ENCODE measurements at places on chromosomes 4 and X.

GRCh38 chrX:47612418-47612817, 7.2 kb downstream of the SYN1 start:
- DNase-seq = no peak

GRCh38 chr4:55296096-55296495, 49.9 kb upstream of the SRD5A3 start:
- DNase-seq = no peak

DNA sequence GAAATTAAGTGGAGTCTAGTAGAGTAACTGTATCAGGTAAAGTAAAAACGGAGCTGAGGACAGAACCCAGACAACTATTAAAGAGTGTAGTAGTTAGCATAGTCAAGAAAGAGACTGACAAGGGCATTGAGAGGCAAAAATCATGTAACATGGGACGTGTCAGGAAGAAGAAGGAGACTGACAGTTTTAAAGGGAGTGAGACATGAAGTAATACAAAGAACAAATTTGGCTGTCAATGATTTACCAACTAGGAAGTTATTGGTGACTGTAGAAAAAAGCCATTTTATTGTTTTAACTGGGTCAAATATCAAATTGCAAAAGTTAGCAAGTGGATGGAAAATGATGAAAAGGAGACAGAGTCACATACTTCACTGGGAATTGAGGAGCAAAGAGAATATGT, 422.3 kb downstream of the MAPK10 start:
- no peak for DNase-seq

DNA sequence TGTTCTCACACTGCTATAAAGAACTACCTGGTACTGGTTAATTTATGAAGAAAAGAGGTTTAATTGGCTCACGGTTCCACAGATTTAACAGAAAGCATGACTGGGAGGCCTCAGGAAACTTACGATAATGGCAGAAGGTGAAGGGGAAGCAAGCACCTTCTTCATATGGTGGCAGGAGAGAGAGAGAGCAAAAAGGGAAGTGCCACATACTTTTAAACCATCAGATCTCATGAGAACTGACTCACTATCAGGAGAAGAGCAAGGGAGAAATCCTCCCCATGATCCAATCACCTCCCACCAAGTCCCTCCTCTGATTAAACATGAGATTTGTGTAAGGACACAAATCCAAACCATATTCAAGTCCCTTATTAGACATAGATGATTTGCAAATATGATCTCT, 12.3 kb upstream of the RAP2C start:
- DNase-seq = no peak

DNA sequence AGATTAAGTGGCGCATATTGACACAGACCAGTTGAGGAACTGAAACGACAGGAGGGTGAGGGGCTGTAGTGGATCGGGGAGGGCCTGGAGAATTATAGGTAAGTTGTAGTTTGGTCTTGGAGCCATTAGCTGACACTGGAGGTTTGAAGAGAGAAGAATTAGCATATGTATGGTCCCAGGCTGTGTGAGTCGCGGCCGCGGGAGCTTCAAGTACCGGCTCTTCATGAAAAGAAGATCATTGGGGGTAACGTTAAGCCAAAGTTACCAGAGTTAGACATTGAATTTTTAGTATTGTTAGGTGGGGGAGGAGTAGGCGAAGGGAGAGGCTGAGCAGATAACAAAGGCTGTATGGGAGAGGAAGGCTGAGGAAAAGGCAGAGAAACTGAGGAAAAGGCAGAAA, 56.5 kb downstream of the ZNF674 start:
- DNase-seq = no peak

DNA sequence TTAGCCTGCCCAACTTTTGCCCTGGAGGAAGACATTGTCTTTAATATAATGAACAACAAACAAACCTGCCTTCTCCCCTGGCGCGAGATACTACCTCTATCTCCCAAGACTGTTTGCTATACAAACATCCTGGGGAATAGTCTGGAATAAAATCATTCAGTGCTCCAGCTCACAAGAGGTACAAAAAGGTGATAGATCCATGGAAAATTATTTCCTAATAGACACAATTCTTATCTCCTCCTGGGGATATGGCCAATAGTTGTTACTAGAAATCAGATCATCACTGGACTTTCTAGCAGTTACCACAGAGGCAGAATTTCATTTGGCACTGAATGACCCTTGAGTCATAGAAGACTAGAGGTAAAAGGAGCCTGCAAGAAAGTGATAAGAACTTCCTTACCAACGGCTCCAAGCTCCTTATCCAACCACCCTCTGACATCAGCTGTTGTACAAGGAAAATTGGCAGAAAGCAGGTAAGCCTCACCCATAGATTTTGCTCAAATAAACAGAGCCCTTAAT, 38.1 kb downstream of the MID1 start:
- no peak for DNase-seq

DNA sequence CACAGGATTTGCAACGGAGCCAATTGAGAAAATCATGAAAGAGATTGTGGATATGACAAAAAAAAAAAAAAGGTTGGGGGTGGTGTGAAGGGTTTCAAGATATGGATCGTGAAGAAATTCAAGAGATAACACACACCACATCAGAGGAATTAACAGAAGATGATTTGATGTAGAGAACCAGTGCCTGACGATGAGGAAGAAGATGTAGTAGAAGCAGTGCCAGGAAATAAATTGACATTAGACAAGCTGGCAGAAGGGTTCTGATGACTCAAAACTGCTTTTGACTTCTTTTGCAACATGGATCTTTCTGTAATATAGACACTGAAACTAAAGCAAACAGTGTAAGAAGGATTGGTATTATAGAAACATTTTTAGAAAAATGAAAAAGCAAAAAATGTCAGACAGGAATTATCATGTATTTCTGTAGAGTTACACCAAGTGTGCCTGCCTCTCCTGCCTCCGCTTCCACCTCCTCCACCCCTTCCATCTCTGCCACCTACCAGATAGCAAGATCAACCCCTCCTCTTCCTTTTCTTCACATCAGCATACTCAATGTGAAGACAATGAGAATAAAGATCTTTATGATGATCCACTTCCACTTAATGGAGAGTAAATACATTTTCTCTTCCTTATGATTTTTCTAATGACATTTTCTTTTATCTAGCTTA, 127.5 kb upstream of the OTUD4 start:
- DNase-seq = no peak

DNA sequence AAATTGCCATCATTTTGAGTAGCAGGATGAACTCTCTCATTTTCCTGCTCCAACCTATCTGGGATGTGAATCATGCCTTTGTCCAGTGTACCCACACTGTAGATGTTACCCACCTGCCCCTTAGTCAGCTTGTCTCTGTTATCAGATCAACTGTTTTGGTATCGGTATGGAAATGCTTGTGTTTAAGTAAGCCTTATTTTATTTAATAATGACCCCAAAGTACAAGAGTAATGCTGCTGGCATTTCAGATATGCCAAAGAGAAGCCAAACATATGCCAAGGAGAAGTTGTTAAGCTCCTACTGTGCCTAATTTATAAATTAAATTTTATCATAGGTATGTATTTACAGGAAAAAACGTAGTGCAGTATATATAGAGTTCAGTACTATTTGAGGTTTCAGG, 18.6 kb upstream of the RAP1GDS1 start:
- DNase-seq = no peak

DNA sequence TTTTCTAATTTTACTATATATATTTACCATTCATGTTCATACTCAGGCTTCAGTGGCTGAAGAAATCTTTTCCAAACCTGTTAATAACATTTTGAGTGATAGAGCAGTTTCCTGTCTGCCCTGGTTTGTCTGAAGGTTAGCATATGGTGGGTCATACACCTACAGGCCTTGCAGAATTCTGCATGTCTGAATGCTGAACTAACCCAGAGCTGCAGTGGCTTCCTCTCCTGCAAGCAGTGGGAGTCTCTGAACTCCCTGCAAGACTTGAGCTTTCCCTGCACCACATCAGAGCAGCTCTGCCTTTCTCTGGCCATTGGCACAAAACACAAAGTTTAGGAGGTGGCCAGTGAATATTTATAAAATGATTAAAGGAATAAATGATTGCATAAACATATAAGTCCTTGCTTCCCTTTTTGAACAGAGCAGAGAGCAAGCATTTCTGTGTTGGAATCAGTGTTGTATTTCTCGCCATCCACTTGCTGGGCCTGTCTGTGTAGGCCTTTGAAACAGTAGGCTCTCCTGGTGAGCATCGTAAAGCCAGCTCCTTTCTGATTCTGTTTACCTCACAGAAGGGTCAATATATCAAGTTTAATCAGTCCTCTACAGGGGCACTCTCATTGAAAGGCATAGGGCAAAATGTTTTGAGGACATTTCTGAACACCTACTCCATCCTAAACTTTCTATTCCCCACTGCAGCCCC, 15.0 kb upstream of the UNC5C start:
- DNase-seq = no peak

- DNase-seq = no peak
Measured at GRCh38 chr4:53185869-53186585, 179.8 kb downstream of the SCFD2 start.

DNA sequence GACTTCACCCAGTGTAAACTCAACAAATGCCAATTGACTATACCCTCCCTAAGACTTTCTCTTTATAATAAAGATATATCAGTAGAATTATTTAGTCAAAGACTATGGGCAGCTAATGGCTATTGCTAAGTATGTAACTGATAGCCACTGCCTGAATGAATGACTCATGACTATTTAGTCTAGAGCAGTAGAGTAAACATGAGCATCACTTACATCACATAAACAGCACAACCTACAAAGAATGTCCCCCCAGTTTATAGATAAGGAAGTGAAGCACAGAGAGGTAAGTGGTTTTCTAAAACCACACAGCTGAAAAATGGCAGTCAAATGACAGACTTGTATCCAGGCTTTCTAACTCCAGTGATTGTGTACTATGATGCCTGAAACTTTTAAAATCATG, 507.0 kb downstream of the PPARGC1A start:
- DNase-seq = no peak

DNA sequence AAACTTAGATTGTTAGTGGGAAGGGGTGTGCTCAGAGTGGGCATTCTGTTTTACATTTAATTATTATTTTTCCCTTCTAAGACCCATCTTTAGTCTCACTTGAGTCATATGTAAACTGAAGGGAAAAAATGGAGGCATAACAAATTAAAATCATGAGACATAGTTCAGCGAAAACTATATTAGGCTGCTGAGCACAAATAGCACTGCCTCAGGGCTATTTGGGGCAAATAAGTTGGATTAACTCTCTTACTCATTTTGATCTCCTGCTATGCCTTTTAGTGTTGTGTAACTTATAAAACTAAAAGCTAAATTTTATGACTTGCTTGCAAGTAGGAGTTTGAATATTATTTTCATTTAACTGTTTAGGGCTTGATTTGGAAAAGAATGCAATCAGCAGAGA, 1329.2 kb upstream of the PCDH7 start:
- DNase-seq = no peak
